ENCODE measurements at places on chromosomes 12 and 14. TPM values are rescaled to one million over a fixed set of nuclear protein-coding genes. Genes with fewer than 3 reads are reported as not detected.

Gene C12orf56
- total RNA-seq: 2.9 TPM

Gene KRT80
- 269 TPM for total RNA-seq

Gene TRHDE
- total RNA-seq: 5.8 TPM

Gene SLC24A4
- 0.36 TPM for total RNA-seq

Gene CCDC60
- total RNA-seq: not detected

Gene SYCP3
- total RNA-seq: not detected

Gene RAD9B
- 0.63 TPM for total RNA-seq

Gene TMEM63C
- total RNA-seq: 11.4 TPM

Gene HPD
- not detected for total RNA-seq

Gene APOF
- not detected for total RNA-seq

Gene STAC3
- 0.76 TPM for total RNA-seq

Gene LRRC9
- not detected for total RNA-seq

Gene CIPC
- 36.6 TPM for total RNA-seq

Gene RFX4
- total RNA-seq: not detected

Gene MAP1LC3B2
- total RNA-seq: 2.5 TPM

Gene LRRC43
- 2.3 TPM for total RNA-seq

Gene KCNC2
- total RNA-seq: 0.10 TPM

Gene TMEM52B
- not detected for total RNA-seq

Gene B4GALNT3
- 40.3 TPM for total RNA-seq

Gene PACS2
- total RNA-seq: 53.4 TPM

Gene PAWR
- total RNA-seq: 53.6 TPM

Gene FGF6
- total RNA-seq: not detected

Gene AMN
- 26.1 TPM for total RNA-seq

Gene CDH24
- total RNA-seq: 4.9 TPM

Gene AQP6
- 0.20 TPM for total RNA-seq

Gene ACOT4
- 0.53 TPM for total RNA-seq
